ENCODE measurements at places on chromosomes 16 and 17.
A peak's percentile ranks its signal among the peaks of the same experiment; 100 is the strongest.

- DNase-seq: no peak
Observed at GRCh38 chr16:19517424-19518089, 4.3 kb downstream of the GDE1 start.

DNA sequence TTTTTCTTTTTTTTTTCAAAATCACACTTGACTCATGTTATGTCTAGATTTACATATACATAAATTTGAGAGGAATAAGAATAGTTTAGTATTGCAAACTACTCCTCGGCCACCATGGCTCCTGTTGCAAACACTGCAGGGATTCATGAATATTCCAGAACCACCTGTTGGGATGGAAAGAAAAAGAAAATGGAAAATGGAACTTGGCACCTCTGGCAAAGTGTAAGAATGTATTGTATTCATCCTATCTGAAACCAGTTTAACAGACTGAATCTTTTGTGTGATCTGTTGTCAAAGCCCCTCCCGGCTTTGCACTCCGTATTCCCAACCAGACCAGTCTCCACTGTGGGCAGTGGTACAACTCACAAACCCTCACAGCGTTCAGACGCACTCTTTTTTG, 124.4 kb downstream of the SPECC1 start:
- DNase-seq: no peak

GRCh38 chr17:40364121-40364861, at the start of gene GJD3:
Gene GJD3 (minus strand): TSS chr17:40364737. CDS start chr17:40363815, 922 bp downstream.
- peak; percentile 67 for DNase-seq

DNA sequence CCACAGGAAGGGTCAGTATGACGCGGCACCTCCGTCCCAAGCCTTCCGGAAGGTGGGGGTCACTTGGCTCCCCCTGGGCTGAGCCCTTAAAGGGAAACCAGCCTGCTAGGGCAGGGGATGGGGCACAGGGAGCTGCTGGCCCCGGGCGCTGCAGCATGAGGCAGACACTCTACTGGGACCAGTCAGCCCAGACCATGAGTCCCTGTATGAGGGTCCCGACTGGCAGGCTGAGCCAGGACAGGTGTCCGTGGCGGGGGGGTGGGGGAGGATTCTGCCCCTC, 43.4 kb upstream of the ZC3H18 start:
- DNase-seq: no peak

GRCh38 chr17:80978499-80979497, 12.8 kb upstream of the CHMP6 start:
- DNase-seq: no peak

DNA sequence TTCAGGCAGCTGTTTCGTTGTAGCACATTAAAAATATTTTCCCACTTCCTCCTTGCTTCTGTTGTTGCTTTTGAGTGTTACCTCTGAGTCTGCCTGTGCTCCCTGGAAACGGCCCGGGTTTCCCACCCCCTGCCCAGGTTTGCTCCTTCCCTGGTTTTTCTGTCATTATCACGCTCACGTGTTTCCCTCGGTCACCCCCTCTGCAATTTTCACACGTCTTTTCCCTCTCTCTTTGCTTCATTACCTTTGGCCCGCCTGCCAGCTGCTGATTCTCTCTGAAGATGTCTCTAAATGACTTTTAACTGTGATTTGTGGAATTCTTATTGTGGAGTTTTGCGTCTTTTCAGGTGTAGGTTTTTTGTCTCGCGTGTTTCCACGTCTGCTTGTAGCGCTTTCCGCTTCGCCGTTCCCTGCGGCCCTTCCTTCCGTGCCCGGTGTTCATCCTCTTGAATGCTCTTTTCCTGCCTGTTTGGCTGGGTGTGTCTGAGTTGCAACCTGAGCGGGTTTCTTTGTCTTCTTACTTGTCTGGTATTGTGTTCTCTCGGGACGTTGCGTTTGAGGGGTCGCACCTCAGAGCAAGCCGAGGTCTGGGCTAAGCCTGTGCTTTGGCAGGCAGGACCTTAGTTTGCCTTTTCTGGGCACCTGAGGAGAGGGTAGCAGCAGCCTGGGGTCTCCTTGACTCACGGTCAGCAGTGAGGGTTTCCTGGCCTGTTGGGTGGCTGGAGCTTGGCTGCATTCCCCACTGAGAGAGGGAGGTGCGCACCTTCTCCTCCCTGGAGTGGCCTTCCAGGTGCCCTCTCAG, 96.3 kb upstream of the ZNF750 start:
- DNase-seq: no peak

GRCh38 chr16:50717091-50717490, 23.7 kb downstream of the NOD2 start:
- DNase-seq: no peak

GRCh38 chr17:59365383-59365981, 34.0 kb downstream of the YPEL2 start:
- DNase-seq: no peak

DNA sequence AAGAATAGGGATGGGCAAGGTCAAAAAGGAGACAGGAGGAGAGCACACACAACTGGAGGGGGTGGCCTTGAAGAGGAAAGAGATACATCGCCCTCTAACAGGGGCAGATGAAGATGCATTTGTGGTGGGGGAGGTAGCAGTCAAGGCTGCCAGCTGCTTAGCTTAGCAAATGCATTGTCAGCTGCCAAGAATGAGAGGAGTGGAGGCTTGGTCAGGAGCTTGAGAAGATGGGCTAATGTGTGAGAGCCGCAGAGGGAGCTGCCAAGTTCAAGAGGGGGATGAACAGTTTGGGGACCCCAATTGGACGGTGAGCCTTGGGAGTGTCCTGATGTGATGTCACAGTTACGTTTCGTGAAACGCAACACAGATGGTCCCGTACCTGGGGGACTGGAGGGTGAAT, 28.9 kb upstream of the GNA13 start:
- DNase-seq: no peak

DNA sequence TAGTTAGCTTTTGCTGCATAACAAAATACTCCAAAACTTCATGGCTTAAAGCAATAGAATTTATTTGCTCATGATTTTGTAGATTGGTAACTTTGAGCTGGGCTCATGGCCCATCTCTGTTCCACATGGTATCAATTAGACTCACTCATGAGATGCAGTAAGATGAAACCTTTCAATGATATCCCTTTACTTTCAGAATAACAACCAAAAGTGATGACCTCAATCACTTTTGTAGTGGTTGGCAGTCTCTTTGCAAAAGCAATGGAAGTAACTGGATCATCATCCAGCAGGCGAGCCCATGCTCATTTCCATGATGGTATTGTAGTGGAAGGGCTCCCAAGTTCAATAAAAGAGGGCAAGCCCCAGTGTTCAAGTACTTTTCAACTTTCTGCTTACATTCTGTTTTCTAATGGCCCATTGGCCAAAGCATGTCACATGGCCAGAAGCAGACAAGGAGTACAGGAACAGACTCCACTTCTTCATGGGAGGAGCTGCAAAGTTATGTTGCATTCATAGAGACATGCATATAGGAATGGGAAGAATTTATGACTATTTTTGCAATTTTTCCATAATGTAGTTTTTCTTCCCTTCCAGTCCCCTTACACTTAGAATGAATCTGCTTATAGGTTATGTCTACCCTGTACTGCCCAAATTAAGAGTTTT, 41.7 kb downstream of the EFCAB5 start:
- DNase-seq: no peak

GRCh38 chr17:47684535-47685193, 9.3 kb upstream of the TBKBP1 start:
- no peak for DNase-seq

GRCh38 chr17:1870592-1870991, 40.8 kb downstream of the RPA1 start:
- DNase-seq: no peak

DNA sequence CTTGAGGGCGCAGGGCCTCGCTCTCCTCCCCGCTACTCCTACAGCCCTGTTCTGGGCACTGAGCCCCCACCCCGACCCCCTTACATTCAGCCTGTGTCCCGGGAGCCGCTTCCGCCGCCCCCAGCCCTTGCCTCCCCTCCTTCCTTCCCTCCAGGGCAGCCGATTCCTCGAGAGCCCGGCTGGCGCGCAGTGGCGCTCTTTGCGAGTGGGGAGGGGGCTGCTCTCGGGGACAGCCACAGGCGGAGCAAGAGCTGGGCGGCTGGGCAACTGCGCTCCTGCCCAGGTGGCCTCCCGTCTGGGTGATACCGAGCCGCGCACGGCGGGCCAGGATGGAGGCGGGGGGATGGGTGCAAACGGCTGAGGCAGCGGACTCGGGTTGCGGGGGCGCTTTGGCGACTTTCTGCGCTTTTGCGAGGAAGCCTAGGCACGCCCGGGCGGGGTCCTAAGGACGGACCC, 1.2 kb downstream of the MMP15 start:
- DNase-seq: no peak

DNA sequence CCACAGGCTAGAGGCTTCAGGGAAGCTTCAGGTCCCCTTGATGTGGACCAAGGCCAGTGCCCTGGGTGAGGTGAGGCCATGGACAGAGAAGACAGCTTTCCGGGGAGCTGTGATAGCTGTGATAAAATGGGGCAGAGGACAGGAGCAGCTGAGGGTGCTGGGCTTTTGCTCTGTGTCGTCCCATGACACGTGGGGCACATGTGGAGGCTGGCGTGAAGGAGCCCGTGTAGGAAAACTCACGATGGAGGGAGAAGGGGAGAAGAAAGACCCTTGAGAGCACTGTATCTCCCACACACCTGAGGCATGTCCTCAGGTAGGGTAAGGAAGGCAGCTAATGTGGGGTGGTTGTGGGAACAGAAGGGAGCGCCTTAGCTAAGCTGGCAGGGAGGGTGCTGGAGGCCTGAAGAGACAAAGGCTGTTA, 21.3 kb downstream of the B9D1 start:
- peak; percentile 44 for DNase-seq

DNA sequence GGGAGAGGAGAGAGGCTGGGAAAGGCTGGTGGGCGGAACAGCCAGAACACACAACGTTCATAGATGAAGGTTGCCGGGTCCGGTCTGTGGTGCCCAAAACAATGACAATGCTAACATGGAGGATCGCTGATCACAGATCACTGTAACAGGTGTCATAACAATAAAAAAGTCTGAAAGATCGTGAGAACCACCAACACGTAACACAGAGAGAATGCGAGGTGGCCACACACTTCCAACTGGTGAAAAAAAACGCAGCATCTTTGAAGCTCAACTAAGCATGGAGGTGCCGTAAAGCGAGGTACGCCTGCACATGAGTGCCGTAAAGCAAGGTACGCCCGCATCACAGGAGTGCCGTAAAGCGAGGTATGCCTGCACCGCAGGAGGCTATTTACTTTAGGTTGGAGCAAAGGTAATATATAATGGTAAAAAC, 42.3 kb downstream of the ABR start:
- no peak for DNase-seq

GRCh38 chr17:27239584-27239983, 54.3 kb upstream of the WSB1 start:
- DNase-seq: no peak

DNA sequence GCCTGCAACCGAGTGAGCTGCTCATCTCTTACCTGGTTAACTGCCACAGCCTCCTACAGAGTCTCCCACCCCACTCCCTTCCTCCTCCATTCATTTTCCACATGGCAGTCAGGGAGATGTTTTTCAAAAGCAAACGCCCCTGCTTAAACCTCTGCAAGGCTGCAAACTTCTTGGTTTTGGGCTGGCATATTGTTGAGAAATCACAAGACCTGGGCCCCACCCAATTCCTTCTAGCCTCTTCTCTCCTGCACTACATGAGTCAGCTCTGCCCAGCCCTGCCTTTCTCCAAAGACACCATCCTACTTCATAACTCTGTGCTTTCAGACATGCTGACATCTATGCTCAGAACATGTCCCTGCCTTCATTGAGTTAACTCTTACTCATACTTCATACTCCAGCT, 136.1 kb downstream of the SPACA3 start:
- no peak for DNase-seq

GRCh38 chr16:77062878-77063675, 127.9 kb upstream of the MON1B start:
- DNase-seq: no peak

GRCh38 chr16:84323606-84324005, 28.9 kb downstream of the WFDC1 start:
- no peak for DNase-seq

DNA sequence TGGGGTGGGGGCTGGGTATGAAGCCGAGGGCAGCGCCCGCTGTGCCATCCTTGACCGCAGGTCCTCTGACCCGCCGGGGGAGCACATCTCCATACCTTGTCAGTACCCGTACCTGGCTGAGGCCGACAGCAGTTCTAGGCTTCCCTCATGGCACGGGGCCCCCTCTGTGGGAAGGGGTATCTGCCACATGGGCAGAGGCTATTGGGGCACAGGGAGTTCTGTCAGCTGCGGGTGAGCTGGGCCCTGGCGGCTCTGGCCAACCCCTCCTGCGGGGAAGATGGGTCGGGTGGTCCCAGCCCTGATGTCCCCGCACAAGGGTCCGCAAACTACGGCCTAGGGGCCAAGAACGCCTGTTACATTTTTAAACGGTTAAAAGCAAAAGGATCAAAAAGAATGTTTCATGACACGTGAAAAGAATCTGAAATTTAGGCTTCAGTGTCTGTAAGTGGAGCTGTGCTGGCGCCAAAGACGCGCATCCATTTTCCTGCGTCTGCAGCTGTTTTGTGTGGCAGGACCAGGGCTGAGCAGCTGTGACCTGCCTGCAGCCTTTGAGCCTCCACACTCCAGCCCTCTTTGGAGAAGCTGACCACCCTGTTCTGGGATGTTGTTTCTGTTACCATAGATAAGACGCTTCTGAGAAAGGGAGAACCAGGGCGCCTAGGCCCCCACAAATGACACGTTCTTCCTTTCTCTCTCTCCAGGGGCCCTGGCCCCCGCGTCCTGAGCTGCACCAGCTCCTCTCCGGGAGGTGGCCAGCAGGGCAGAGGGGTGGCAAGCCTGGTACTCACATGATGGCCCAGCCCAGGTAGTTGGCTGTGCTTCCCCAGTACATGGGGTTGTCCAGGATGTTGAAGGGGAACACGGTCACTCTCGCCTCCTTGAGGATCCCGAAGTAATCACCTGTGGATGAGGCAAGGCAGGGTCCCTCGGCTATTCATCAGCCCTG, 12.7 kb upstream of the RASD1 start:
- peak; percentile 61 for DNase-seq

- no peak for DNase-seq
Observed at GRCh38 chr17:67992548-67993152, 3.6 kb downstream of the C17orf58 start.

DNA sequence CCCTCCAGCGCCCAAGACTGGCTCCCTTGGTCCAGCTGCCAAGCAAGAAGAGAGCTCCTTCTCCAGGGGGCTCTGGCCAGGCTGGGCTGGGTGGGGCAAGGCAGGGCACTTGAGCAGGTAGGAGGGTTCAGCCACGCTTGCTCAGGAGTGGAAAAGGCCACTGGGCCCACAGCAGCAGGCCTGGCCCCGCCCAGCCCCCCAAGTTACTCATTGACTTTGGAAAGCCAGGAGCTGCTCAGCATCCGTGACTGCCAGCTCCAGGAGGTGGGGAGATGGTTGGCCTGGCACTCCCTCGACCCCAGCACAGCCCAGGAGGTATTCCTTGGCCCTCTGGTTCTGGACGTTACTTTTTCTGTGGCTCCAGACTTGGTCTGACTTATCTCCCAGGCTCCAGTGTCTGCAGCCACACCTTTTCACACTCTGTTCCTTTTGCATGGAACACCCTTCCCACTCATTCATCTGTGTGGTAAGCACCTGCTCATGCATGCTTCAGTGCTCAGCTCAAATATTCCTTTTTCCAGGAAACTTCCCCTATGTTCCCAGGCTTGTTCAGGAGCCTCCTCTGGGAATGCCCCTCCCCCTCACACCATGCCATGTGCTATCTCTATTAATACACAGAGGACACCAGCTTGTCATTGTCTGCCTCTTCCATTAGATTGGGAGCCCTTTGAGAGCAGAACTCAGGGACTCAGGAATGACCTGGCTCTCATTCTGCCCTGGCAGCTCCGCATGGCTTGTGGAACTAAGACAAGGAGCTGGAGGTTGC, at the start of gene CDH16:
Gene CDH16 (minus strand): TSS at position 83 of the 766 bp plus-strand sequence. CDS start 820 bp downstream, outside the sequence.
- no peak for DNase-seq

All from left forelimb (tissue), 1 donor.